ENCODE measurements at places on chromosomes 2 and 18.

DNA sequence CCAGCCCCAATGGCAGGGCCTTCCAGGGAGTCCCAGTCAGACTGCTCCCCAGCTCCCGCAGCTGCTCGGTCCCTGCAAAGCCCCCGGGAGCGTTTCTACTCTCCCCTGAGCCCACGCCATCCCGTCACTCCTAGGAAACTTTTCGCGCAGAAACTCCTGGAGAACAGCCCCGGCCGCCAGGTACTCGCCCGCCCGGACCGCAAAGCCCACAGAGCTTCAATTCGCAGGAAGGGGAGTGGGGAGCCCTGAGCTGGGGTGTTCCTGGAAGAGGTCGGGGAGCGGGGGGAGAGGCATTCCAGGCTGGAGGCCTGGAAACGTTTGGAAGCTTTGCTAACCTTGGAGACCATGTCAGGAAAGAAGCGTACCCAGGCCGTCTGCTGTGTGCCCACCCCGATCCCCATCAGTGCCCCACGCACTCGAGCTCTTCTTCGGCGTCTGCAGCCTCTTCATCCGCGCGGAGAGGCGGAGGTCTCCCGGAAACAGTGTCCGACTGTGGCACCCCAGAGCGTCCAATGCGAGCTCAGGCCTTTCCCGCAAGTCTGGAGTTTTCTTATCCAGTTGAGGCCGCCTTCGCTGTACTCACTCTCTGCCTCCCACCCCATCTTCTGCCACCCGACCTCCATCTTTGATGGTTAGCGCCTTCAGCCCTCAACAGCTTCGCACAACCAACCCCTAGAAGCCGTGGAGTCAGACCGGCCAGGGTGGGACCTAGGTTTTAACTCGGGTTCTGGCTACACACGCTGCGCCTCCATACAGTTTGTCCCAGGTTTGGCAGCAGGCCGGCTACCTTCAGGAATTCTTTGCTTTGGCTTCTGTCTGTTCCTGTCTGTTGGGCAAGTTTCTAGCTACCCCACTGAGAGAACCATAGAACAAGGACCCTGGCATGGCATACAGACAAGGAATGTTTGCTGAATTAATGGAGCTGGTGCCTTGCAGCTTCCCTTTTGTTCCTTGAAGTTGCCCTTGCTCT is 3.7 kb downstream of the PCGF1 start:
- peak; percentile 82 for DNase-seq

DNA sequence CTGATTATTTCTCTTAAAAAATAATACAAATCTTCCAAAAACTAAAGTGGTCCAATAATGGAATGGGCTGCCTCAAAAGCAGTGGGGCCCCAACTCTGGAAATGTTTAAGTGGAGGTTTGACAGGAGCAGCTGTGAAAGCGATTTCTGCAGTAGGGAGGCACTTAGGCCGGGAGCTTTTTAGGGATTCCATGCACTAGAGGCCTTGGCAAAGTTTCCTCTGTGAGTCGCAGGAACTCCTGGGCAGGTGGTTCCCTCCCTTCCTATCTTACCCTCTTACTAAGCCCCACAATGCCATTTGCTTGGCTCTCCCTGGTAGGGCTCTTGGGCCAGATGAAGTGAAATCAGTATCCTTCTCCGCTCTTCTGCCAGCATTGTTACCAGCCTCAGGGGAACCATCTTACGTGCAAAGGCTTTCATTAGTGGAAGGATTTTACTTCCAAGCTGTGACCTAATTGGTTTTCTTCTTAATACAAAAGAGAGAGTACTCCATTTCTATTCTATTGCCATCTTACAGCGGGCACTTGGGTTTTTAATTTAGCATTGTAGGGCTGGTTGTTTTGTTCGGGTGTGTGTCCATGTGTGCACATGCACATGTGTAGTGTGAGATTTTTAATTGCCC is 34.3 kb upstream of the C18orf32 start:
- DNase-seq: no peak

- DNase-seq: no peak
Measured at GRCh38 chr18:22439447-22439846, 21.7 kb upstream of the CTAGE1 start.

- DNase-seq: no peak
Measured at GRCh38 chr18:58125183-58125582, 81.2 kb downstream of the NEDD4L start.

DNA sequence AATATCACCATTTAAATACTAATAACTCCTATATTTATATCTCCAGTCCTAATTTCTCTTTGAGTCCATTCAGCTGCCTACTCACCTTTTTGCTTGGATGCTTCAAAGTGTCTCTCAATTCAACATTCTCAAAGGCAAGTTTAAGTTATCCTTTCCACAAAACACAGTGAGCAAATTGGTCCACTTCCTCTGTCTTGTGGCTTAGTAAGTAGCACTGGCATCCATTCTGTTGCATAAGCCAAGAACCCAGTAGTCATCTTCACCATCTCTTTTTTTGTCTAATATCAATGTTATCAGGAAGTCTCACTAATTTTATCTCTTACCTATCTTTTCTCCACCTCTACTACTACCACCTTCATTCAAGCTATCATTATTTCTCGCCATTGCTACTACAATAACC is 27.4 kb upstream of the IL1RL1 start:
- DNase-seq: no peak

- DNase-seq: no peak
Measured at GRCh38 chr2:100909534-100910081, 89.7 kb downstream of the NPAS2 start.

- no peak for DNase-seq
Measured at GRCh38 chr18:73940721-73941120, 206.9 kb downstream of the FBXO15 start.

GRCh38 chr18:78980777-78981380 is 1.3 kb downstream of the SALL3 start:
- DNase-seq: peak; percentile 73

- DNase-seq: no peak
Measured at GRCh38 chr18:72232644-72233043, 311.5 kb downstream of the CBLN2 start.

DNA sequence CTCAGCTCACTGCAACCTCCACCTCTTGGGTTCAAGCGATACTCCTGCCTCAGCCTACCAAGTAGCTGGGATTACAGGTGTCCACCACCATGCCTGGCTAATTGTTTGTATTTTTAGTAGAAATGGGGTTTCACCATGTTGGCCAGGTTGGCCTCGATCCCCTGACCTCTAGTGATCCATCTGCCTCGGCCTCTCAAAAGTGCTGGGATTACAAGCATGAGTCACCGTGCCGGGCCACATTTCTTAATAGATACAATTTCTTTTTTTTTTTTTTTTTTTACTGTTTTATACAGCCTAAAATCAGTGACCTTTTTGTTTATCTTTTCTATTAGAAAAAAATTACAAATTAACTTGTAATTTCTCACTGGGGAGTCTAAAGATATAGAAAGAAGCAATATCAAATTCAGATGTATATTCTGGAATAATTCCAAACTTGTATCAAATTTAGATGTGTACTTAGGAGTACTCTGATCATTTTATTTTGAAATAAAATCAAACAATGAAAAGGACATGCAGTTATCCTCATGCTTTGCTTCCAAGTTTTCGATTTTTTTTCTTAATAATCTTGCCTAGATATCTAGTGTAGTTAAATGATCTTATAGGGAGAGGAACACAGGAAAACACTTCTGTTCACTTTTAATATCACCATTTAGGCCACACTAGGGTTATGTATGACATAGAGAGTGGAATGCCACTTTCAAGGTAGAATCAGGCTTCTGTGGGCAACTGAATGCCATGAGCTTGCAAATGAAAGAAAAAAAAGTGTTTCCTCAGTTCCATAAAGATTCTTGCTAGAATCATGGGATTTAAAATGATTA is 1089.3 kb downstream of the SUCLG1 start:
- DNase-seq: no peak

- DNase-seq: no peak
Measured at GRCh38 chr18:10094154-10094553, 180.3 kb downstream of the VAPA start.

GRCh38 chr2:64141674-64142405 is 2.4 kb downstream of the PELI1 start:
- DNase-seq: no peak

DNA sequence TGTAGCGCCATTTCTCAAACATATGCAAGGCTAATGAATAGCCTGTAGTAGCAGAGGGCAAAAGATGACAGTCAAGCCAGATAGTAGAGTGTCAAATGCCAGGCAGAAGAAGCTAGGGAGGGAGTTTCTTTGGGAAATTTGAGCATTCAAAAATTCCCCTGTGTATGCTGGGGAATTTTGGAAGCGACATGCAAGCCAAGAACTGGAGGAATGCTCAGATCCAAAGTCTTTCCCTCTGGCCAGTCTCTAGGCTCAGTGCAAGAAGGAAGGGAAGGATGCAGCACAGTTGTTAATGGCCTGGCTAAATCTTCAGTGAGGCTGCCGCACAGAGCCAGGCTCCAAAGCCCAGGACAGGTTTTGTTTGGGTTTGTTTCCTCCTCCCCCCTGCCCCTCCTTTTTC is 59.9 kb downstream of the ATP9B start:
- DNase-seq: no peak

GRCh38 chr2:64015898-64016297 is 3.3 kb downstream of the VPS54 start:
- no peak for DNase-seq

DNA sequence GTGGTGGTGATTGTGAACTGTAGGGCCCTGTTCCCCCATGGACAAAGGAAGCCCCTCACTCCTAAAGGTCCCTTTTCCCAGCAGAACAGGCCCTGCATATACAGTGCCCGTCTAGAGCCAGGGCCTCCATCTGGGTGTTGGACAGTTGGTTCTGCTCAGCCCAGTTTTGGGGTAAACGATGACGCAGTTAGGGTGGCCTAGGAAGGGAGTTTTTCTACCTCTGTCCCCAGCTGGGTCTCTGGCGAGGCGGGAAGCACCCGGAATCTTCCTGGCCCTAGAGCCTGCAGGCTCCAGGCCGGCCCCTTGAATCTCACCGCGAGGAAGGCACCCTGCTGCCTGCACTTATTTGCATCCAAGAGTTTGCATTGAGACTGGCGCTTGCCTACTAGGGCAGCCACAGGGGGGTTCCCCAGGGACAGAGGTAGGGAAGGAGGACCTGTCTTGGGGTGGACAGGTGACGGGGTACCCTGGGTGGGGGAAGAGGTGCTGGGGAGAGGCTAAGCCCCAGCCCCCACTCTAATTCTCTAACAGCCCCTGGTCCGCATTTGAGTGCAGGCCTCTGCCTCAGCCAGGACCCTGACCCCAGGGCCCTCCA is 529 bp upstream of the MTA3 start:
- no peak for DNase-seq

DNA sequence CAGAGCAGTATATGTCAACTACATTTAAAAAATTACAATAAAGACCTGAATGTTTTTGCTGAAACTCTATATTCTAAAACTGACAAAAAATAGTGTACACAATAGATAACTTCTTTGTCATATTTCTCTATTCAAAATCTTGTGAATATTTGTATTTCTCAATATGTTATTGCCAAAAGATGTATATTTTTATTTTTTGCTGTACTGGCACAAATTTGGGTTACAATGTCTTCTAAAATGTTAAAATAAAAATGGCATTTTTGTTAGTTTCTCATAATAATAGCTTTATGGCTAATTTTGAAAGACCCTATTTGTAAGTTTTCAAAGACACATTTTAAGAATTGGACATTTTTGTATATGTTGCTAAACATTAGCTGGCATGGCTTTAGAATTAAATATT is 630 bp upstream of the ARHGEF33 start:
- DNase-seq: no peak

- DNase-seq: no peak
Measured at GRCh38 chr18:67525328-67526099, 9.0 kb upstream of the DSEL start.

DNA sequence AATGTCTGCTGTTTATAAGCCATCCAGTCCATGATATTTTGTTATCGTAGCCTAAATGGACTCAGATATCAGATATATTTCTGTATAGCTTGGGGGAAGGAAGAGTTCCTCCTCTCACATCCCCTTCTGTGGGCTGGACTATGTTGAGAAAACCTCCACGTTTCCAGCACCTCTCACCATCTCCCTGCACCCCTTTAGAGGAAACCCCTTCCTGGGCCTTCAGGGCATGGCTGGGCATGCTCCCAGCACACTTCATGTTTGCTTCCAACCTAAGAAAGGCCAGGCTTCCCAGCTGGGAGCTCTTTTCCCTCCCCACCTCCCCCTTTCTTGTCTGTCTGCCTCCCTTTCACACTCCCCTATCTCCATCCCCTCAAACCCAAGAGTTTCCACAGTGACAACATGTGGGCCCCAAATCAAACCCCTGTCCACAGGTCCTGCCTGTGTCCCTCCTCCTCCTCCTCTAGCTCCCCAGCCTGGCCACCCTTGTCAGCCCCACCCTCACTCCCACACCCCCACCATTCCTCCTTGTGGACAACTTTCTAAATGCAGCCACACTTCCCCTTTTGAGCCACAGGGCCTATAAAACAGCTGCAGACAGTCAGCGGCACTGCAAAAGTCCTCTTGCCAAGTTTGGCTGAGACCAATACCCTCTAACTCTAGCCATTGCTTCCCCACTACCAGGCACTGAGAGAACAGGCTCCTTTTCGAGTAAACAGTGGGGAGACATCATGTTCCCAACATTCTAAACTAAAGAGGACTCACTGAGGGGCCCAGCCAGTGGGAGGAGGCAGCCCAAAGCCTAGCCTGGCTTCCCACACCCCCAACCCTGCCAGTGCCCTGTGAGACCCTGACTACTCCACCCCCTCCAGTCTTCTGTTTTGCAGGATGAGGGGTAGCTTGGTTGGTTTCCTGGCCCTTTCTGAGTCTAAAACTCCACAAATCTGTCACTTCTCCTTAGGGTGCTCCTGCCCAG is 120.5 kb downstream of the ZFP36L2 start:
- peak; percentile 80 for DNase-seq

DNA sequence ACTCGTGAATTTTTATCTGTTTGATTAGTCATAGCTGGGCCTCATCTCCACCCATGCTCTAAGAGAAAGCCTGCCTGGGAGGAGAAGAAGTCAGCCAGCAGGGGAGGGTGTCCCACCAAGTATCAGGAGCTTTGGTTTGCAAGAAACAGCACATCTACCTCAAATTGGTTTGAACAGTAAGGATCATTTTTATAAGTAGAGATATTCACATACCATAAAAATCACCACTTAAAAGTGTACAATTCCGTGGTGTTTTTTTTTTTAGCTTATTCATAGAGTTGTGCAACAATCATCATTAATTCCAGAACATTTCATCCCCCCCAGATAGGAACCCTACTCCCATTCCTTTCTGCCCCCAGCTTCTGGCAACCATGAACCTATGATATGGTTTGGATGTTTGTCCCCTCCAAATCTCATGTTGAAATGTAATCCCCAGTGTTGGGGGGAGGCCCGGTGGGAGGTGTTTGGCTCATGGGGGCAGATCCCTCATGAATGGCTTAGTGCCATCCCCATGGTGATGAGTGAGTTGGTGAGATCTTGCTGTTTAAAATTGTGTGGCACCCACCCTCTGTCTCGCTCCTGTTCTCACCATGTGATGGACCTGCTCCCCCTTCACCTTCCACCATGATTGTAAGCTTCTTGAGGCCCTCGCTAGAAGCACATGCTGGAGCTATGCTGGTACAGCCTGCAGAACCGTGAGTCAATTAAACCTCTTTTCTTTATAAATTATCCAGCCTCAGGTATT is 36.2 kb upstream of the HS6ST1 start:
- DNase-seq: no peak

GRCh38 chr2:197946562-197946961 is 142.2 kb downstream of the PLCL1 start:
- no peak for DNase-seq

- DNase-seq: peak; percentile 76
Measured at GRCh38 chr2:214497489-214497888, 86.6 kb downstream of the VWC2L start.

GRCh38 chr2:31558401-31559295 is 22.1 kb downstream of the SRD5A2 start:
- no peak for DNase-seq

GRCh38 chr2:221518201-221518934 is 53.7 kb downstream of the EPHA4 start:
- no peak for DNase-seq

Measured in posterior vena cava (tissue), 2 donors.